ENCODE measurements at places on chromosomes 4 and X. TPM values are rescaled to one million over a fixed set of nuclear protein-coding genes. Genes with fewer than 3 reads are reported as not detected.

MAPK10 gene
- 7.0 TPM for total RNA-seq

HMX1 gene
- not detected for total RNA-seq

TMPRSS11D gene
- total RNA-seq = not detected

SMIM31 gene
- 31.9 TPM for total RNA-seq

VCX gene
- total RNA-seq = not detected

EDNRA gene
- total RNA-seq = 0.55 TPM

SSX2 gene
- not detected for total RNA-seq

PNMA3 gene
- total RNA-seq = 0.15 TPM

MMGT1 gene
- 23.6 TPM for total RNA-seq

BMPR1B gene
- 0.21 TPM for total RNA-seq

ADD1 gene
- 250 TPM for total RNA-seq

RPL10 gene
- total RNA-seq = 2,406 TPM

RTL3 gene
- total RNA-seq = not detected

MAGED4 gene
- 2.3 TPM for total RNA-seq

AFF2 gene
- 0.09 TPM for total RNA-seq

PTCHD1 gene
- 1.9 TPM for total RNA-seq

ZAR1 gene
- not detected for total RNA-seq

GALNT7 gene
- total RNA-seq = 143 TPM

TCEAL6 gene
- total RNA-seq = not detected

CXCL3 gene
- total RNA-seq = 20.8 TPM

SPANXN3 gene
- total RNA-seq = not detected

SPARCL1 gene
- total RNA-seq = 97.8 TPM

EGFL6 gene
- total RNA-seq = not detected

PSAPL1 gene
- not detected for total RNA-seq

TAF7L gene
- 0.20 TPM for total RNA-seq

ARX gene
- 1.1 TPM for total RNA-seq

CCDC158 gene
- total RNA-seq = 0.17 TPM

ZFP42 gene
- total RNA-seq = not detected

MAGEA6 gene
- total RNA-seq = not detected

P2RY4 gene
- 1.9 TPM for total RNA-seq

RP2 gene
- total RNA-seq = 18.0 TPM

KIAA1210 gene
- total RNA-seq = not detected

MAML3 gene
- 11.8 TPM for total RNA-seq

NR0B1 gene
- total RNA-seq = not detected

NUDT11 gene
- 0.31 TPM for total RNA-seq

Data from left colon (tissue), 2 donors.